MCF 10A (cell line): ENCODE measurements at places on chromosomes 11 and 22.

- DNase-seq = no peak
Measured at GRCh38 chr11:86157797-86158378, 86.7 kb upstream of the EED start.

DNA sequence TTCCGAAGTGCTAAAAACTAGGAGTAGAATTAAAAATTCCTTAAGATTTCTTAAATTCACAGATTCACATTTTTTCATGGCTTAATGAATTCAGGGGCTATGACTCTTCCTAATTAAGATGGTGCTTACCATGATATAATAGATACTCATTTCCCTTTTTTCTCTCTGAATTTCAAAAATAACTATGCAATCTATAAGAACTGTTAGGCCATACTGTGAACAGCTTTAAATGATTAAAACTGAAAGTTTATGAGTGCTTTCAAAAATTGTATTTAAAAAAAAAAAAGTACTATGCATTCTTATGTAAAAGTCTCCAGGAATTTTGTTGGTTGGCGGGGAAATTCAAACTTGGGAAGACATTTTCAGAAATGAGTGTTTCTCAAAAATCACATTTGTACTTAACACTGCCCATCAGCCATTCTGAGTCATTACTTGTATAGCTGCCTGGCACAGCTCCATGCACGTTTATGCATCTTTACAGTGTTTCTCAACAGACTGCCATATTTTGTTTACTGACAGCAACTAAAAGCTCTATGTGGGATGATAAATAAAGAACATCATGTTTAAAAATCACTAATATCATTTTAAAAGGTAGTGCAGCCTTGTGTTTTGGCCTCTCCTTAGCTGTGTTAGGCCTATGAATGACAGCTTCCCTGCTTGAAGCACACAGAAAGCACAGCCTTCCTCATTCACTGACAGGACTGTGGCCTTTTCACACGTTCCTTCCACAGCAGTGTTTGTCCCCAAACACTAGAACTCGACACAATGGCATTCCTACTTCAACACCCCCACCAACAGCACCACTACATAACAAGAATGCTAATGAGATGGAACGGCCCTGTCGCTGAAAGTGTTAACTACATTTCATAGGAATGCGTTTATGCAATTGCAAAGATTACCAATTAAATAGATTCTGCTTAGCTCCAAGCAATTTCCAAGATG is 131.4 kb downstream of the DCDC1 start:
- DNase-seq = peak; percentile 57

- DNase-seq = peak; percentile 77
Measured at GRCh38 chr11:75966537-75967287, 151.7 kb downstream of the UVRAG start.

DNA sequence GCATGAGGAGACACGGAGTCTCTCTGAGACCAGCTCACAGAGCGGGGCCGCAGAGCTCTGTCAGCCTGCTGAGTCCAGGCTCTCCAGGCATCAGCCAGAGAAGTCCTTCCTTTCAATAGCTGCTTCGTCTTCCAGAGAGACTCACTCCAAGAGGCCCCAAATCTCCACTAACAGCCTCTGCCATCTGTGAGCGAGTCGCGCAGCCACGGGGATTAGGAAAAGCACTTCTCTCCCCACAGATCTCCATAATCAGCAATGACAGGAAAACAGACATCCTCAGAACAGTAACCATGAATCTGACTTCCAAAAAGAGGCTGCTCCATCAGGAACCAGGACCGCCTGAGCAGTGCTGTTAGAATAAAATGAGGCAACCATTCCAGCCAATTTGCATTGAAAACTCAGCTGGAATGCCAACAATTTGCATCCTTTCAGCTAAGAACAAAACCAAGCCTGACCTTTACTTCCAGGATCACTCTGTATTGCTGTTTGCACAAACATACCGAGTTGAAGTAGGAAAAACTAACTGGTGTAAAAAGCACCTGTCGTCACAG is 65.4 kb downstream of the SMCO4 start:
- no peak for DNase-seq
